Kidney (tissue), 22 donors: ENCODE measurements at places on chromosomes 3 and 15. TPM values are rescaled to one million over a fixed set of nuclear protein-coding genes. Genes with fewer than 3 reads are reported as not detected.

GRCh38 chr3:73072634-73073033, 11.2 kb downstream of the EBLN2 start:
- no peak for DNase-seq
- H3K27ac ChIP-seq: no peak overlapping the region
- no peaks in the 10 kb centered on the region for H3K4me1 ChIP-seq
- no peaks in the 10 kb centered on the region for H3K36me3 ChIP-seq
- no peaks in the 10 kb centered on the region for H3K27me3 ChIP-seq
- H3K4me3 ChIP-seq: no peak overlapping the region

DNA sequence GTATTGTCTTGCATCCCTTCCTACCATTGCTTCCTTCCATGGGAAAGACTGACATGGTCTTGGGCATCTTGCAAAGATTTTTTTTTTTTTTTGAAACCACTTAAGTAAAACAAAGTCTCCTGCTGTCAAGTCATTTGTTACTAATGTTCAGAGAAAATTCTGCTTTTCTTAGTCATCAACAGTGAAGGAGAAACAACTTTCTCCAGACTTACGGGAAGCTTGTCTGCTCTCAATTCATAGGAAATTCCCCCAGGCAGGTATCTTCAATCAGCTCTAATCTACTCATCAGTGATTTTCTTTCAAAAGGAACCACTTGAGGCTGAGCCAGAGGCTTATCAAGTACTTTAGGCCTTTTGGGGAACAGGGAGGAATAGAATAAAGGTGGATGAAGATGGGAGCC, 15.9 kb upstream of the DRD3 start:
- H3K27ac ChIP-seq: no peak overlapping the region
- H3K4me3 ChIP-seq: no peak overlapping the region
- no peaks in the 10 kb centered on the region for H3K4me1 ChIP-seq
- DNase-seq: no peak

DNA sequence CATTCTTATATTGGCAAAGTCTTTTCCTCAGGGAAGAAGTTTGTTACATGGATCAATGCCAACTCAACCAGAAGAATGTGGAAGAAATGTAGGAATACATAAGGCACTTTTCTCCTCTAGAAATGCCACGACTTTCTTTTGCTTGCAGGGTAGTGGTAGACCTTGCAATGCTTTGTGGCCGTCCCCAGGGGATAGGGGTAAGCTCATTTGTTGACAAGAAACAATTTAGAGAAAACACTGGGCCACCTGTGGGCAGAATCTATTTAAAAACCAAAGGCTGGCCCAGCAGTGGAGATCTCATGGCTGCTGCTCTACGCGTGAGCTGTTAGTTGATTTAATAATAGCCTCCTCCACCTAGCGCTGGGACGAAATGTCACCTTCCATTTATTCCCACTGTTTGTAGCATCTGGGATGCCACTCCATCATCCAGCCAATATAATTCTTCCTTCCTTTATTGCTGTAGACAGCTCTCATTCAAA, 64.6 kb upstream of the PFN2 start:
- H3K36me3 ChIP-seq: no peaks in the 10 kb centered on the region
- no peak for DNase-seq
- H3K27ac ChIP-seq: no peak overlapping the region
- no peaks in the 10 kb centered on the region for H3K27me3 ChIP-seq
- no peaks in the 10 kb centered on the region for H3K4me1 ChIP-seq
- H3K4me3 ChIP-seq: no peak overlapping the region

The SERPINI1 gene
- 9.5 TPM for total RNA-seq

The AHSG gene
- total RNA-seq: not detected

GRCh38 chr15:89430530-89431341, 65.6 kb downstream of the RHCG start:
- H3K4me1 ChIP-seq: no peaks in the 10 kb centered on the region
- H3K4me3 ChIP-seq: peak overlapping the region; percentile 58
- H3K36me3 ChIP-seq: no peaks in the 10 kb centered on the region
- DNase-seq: peak; percentile 87

DNA sequence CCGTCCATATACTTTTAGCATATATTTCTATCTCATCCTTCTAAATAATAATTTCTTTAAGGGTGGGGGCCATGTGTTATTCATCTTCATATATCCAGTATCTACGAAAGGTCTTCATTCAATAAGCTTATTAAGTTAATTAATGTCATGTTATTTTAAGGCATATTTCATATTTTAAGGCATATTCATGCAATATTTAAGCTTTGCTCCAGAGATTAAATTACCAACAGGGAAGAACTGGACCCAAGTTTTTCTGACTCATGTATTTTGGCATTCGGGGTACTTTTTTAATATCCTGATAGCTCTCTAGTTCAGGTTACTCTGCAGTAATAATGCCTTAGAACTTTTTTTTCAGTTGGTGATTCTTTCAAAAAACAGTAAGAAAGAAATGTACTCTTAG, 27.4 kb downstream of the PHC3 start:
- H3K27me3 ChIP-seq: no peaks in the 10 kb centered on the region
- no peak for DNase-seq
- H3K4me1 ChIP-seq: peaks cover 7% of the 10 kb centered on the region
- H3K36me3 ChIP-seq: peaks cover 14% of the 10 kb centered on the region
- no peak overlapping the region for H3K4me3 ChIP-seq
- H3K27ac ChIP-seq: no peak overlapping the region

The FAM3D gene
- 0.60 TPM for total RNA-seq

DNA sequence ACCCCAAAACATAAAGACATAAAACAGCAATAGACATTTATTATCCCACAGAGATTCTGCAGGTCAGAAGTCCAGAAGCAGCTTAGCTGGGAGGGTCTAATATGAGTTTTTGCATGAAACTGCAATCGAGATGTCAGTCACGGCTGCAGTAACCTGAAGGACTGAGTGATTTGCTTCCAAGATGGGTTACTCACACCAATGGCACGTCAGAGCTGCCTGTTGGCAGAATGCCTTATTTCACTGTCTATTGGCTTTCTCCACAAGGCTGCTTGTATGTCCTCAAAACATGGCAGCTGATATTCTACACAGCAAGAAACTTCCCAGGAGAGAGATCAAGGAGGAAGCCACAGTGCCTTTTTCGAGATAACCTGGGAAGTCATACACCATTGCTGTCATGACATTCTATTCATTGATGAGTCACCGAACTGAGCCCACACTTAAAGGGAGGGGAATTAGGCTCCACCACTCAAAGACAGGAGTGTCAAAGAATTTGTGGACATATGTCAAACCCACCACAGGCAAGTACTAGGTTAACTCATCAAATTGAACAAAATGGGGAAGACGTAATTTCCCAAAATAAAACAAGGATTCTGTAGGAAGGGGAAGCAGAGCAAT, 122.2 kb downstream of the SYNPR start:
- no peak overlapping the region for H3K27ac ChIP-seq
- no peaks in the 10 kb centered on the region for H3K27me3 ChIP-seq
- no peaks in the 10 kb centered on the region for H3K4me1 ChIP-seq
- H3K36me3 ChIP-seq: no peaks in the 10 kb centered on the region
- no peak for DNase-seq

DNA sequence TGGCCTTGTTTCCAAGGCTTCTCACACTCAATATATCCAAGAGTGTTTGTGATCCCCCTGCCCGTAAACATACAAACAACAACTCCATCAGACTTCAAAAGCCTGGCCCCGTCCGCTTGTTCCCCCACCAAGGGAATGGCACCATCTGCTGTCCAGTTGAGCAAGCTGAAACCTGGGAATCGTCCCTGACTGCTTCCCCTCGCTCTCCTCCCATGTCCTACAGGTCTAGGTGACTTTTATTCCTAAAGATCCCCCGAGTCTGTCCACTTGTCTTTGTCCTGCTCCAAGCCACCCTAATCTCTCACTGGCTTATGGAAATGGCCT, 27.9 kb upstream of the FAM174B start:
- DNase-seq: no peak
- H3K4me1 ChIP-seq: no peaks in the 10 kb centered on the region
- H3K27ac ChIP-seq: no peak overlapping the region
- no peaks in the 10 kb centered on the region for H3K27me3 ChIP-seq

DNA sequence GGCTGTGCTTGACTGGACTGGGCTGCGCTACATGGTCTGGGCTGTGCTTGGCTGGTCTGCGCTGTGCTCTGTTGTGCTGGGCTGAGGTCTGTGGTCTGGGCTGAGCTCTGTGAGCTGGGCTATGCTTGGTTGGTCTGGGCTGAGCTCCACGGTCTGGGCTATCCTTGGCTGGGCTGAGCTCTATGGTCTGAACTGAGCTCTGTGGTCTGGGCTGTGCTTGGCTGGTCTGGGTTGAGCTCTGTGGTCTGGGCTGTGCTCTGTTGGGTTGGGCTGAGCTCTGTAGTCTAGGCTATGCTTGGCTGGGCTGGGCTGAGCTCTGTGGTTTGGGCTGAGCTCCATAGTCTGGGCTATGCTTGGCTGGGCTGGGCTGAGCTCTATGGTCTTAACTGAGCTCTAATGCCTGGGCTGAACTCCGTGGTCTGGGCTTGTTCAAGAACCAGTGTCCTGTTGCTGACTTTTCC, 92.0 kb downstream of the PLXNA1 start:
- H3K4me1 ChIP-seq: no peaks in the 10 kb centered on the region
- peak; percentile 55 for DNase-seq
- H3K36me3 ChIP-seq: no peaks in the 10 kb centered on the region
- no peak overlapping the region for H3K4me3 ChIP-seq
- no peaks in the 10 kb centered on the region for H3K27me3 ChIP-seq

The PARP15 gene
- total RNA-seq: 4.9 TPM

GRCh38 chr3:187735837-187736236, 9.4 kb downstream of the BCL6 start:
- peaks cover 12% of the 10 kb centered on the region for H3K4me1 ChIP-seq
- DNase-seq: no peak
- H3K27me3 ChIP-seq: no peaks in the 10 kb centered on the region

DNA sequence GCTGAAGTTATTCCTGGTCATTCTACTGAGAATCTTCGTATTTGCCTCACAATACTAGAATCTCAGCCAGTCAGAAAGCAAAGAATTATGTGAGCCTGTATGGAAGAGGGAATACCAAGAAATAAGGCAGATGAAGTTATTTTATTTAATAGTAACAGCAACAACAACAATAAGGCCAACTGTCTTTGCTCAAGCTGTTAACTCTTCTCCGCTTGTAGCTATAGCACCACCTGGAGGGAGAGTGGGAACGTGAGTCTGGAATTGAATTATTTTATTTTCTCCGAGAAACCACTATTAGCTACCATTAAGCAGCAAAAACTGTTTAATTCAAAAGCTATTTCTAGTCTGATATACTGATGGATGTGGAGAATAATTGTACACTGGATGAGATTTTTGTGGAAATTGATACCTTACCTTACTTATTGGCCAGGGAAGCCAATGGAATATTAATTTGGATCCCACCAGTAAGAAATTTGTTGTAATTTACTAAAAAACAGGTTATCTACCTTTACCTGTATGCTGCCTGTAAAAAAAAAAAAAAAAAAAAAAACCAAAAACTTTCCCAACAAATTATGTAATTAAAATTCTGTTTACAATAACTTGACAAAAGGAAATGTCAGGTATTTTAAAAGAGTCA, 50.1 kb downstream of the CALML4 start:
- no peak for DNase-seq
- no peaks in the 10 kb centered on the region for H3K27me3 ChIP-seq
- no peaks in the 10 kb centered on the region for H3K4me1 ChIP-seq
- H3K36me3 ChIP-seq: peaks cover 9% of the 10 kb centered on the region

DNA sequence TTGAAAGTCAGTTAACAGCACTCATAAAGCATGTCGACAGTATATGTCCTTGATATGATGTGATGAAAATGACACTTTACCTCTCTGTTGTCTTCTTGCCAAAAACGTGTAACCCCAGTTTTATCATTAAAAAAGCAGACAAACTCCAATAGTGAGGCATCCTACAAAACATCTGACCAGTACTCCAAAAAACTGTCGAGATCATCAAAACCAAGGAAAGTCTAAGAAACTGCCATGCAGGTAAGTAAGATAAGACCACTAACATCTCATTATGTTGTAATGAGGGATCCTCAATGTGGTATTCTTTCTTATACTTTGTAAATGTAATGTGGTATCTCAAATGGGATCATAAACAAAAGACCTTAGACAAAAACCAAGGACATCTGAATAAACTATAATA, 152.3 kb downstream of the NR1I2 start:
- H3K36me3 ChIP-seq: no peaks in the 10 kb centered on the region
- DNase-seq: no peak
- H3K27me3 ChIP-seq: no peaks in the 10 kb centered on the region
- H3K4me1 ChIP-seq: no peaks in the 10 kb centered on the region
- H3K27ac ChIP-seq: no peak overlapping the region

The CCDC9B gene
- total RNA-seq: 60.0 TPM

GRCh38 chr3:12232785-12233300, 56.0 kb upstream of the PPARG start:
- no peak for DNase-seq
- no peaks in the 10 kb centered on the region for H3K4me1 ChIP-seq
- H3K4me3 ChIP-seq: no peak overlapping the region
- no peaks in the 10 kb centered on the region for H3K36me3 ChIP-seq
- no peak overlapping the region for H3K27ac ChIP-seq
- no peaks in the 10 kb centered on the region for H3K27me3 ChIP-seq

DNA sequence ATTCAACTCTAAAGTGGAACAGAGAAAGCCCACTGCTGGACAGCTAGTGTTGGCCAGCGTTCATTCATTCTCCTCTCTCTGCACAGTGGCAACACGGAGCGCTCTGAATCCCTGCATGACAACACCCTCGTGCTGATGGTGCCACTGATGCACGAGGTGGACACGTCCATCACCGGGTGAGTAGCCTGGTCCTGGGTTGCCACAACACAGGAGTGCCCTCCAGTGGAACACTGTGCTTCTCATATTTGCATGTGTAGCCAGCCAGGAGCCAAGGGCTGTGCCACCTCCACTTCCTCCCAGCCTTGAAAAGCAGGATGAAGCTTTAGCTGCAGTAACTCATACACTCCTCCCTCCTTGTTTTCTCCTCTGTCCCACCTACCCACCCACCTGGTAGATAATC, 120.0 kb upstream of the CTDSPL start:
- DNase-seq: no peak
- H3K27me3 ChIP-seq: no peaks in the 10 kb centered on the region
- no peak overlapping the region for H3K4me3 ChIP-seq
- H3K27ac ChIP-seq: no peak overlapping the region

The CDV3 gene
- total RNA-seq: 154 TPM

- H3K4me3 ChIP-seq: no peak overlapping the region
- peaks cover 8% of the 10 kb centered on the region for H3K36me3 ChIP-seq
- no peaks in the 10 kb centered on the region for H3K4me1 ChIP-seq
- no peaks in the 10 kb centered on the region for H3K27me3 ChIP-seq
These were observed 9.5 kb downstream of the MGA start for GRCh38 chr15:41669701-41670100.

GRCh38 chr3:65284546-65284945, 596.7 kb upstream of the ADAMTS9 start:
- no peaks in the 10 kb centered on the region for H3K4me1 ChIP-seq
- no peak overlapping the region for H3K4me3 ChIP-seq
- DNase-seq: no peak
- no peak overlapping the region for H3K27ac ChIP-seq

- H3K4me1 ChIP-seq: no peaks in the 10 kb centered on the region
- H3K27me3 ChIP-seq: no peaks in the 10 kb centered on the region
- H3K4me3 ChIP-seq: no peak overlapping the region
- DNase-seq: no peak
These were observed 3.1 kb upstream of the DYNLT2B start for GRCh38 chr3:196321162-196321561.
